ENCODE measurements at places on chromosomes 2 and 18.

- no peak for DNase-seq
Observed at GRCh38 chr2:138649571-138649970, 130.6 kb downstream of the NXPH2 start.

GRCh38 chr2:233446606-233447305 is 92.5 kb downstream of the DGKD start:
- DNase-seq = no peak

GRCh38 chr2:236895497-236895896 is 190.2 kb upstream of the COPS8 start:
- DNase-seq = no peak

GRCh38 chr2:46615555-46615954 is 136.2 kb downstream of the TMEM247 start:
- no peak for DNase-seq

- DNase-seq = no peak
Observed at GRCh38 chr2:122203523-122203922, 448.1 kb downstream of the TSN start.

GRCh38 chr2:215782295-215782694 is 231.1 kb downstream of the MREG start:
- no peak for DNase-seq

DNA sequence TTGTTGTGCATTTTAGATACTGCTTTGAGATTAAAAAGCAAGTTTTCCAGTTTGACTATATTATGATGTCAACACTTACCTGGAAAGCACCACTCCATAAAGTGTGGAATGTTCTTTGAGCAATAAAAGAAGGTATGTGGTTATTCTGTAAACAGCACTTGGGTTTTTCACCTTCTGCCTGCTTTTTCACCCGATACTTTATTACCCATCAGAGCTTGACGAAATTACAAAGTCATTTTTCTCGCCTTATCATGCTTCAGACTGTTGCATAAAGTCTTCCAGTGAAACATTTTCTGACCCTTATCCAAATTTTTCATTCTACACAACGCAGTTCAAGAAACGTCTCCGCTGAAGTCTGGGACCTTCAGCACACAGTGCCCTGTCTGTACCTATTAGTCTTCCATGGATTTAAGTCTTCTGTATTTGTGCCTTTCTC is 25.2 kb downstream of the CAB39 start:
- no peak for DNase-seq

DNA sequence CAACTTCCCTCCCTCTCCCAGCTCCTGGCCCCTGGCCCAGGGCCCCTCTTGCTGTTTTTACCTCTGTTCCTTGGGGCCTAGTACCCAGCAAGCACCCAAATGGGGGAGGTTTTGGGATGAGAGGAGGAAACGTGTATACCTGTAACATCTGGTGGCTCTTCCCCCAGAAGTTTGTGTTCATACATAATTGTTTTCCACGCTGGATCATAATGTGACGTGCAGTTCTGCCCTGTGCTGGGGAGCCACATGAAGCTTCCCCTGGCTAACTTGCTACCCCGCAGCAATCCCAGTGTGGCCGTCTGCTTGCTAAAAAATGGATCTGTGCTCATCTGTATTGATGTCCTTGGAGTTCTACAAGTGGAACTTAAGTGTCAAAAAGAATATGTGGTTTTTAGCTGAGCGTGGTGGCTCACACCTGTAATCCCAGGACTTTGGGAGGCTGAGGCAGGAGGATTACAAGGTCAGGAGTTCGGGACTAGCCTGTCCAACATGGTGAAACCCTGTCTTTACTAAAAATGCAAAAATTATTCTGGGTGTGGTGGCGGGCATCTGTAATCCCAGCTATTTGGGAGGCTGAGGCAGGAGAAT is 36.5 kb downstream of the ANO7 start:
- DNase-seq = no peak

- DNase-seq = no peak
Observed at GRCh38 chr2:64212346-64212745, 68.1 kb upstream of the PELI1 start.

DNA sequence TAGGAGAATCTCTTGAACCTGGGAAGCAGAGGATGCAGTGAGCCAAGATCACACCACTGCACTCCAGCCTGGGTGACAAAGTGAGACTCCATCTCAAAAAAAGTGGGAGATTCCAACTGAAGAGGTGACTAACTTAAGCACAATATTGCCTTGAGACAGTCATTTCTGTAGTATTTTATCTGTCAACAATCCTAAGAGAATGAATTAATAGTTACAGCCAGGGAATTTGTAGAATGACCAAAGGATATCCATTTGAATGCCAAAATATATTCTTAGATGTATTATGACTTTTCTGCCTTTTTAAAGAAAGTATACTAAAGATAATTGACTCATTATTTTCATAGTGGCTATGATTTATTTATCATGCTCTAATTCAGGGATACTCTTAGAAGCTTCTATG is 40.7 kb upstream of the CCDC150 start:
- DNase-seq = no peak

DNA sequence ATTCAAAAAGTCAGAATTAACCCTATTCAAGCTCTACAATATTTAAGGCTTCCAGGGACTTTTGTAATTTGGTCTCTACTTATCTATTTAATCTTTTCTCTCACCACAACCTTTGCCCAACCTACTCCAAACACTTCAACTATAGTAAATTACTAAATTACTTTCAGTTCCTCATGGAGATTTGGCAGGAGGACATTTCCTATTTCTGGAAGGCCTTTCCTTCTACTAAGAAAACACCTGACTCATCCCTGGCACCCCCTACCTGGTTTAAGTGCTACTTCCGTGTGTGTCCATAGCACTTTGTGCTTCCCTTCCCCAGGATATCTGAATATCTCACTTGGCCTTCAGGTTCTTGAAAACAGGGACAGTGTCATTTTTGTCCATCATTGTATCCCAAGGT is 96.3 kb downstream of the UPP2 start:
- DNase-seq = no peak

GRCh38 chr2:177852389-177852788 is 220.2 kb downstream of the PDE11A start:
- no peak for DNase-seq

DNA sequence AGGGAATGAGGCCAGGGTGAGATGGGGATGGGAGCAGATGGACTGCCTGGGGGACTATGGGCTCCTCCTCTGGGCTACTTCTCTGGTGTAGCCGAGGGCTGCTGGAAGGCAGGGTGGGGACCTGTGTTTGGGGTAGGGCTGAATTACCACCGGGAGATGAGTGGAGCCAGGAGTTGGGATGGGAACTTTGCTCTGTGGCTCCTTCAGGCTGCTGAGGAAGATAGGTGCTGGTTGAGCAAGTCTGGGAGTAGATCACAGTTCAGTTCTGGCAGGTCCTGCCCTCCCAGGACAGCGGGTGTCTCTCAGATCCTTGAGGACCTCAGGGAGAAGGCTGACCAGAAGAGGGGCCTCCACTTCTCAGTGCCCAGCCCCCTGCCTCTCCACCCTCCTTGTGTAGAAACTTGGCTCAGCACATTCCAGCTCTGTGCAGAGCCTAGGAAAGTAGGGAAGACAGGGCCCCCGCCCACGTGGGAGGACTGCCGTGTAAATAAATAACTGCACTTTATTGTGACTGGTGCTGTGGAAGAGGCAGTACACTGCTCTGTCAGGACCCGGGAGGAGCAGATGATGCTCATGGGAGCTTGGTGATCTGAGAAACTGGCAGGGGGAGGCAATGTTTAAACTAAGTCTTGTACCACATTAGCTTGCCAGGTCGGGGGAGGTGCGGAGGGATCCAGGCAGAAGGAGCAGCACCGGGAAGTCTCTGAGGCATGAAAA is 15.3 kb downstream of the TET3 start:
- no peak for DNase-seq

DNA sequence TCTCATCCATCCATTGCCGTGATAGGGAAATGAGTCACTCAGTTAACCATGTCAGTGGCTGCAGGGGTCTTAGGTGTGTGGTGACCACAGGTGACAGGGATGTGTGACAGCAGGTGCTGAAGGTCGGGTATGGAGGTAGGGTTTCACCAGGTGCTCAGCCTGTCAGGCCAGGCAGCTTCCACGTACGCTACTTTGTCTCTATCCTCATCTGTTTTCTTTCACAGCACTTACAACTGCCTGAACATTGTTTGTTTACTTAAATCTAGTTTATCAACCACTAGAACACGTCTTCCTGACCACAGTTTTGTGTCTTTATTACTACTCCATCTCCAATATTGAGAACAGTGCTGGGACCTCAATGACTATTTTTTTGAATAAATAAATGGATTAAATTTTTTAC is 11.4 kb upstream of the UXS1 start:
- no peak for DNase-seq

GRCh38 chr18:25494888-25495287 is 142.9 kb upstream of the ZNF521 start:
- no peak for DNase-seq

- no peak for DNase-seq
Observed at GRCh38 chr2:227889336-227889735, 17.9 kb downstream of the DAW1 start.

DNA sequence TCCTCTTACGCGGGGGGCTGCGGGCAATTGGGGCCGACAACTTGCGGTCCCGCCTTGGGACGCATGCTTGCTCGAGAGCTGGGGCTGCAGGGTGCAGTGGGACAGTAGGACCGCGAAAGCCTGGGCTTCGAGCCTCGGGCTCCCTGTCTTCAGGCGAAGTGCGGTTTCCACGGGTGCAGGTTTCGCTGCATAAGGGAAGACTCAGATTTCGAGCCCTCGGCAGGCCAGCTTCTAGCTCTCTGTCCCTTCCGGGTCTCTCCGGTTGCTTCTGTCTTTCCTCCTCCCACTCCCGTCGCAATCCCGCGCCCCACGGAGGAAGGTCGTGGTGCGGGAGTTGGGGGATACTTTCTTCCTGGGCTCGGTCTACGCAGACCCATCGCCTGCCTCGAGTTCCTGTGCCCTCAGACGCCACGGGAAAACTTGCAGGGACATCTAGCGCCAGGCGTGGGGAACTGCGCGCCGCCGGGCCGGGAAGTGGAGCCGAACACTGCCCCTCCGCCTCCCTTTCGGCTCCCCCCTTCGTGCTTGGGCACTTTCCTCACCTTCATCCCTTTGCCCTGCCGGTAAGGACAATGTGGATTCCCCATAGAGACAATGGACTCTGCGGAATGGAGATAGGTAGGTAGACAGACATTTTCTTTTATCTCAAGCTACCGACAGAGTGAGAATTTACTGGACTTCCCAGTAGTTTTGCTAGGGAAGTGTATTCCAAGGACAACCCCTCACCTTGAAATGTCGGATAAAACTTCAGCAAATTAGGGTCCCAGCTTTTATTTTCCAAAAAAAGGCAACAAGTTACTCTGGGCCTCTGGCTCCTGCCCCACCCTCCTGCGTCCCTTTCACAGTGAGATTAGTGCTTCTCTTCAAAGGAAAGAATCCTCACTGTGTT is 4.2 kb upstream of the HOXD13 start:
- peak; percentile 91 for DNase-seq

DNA sequence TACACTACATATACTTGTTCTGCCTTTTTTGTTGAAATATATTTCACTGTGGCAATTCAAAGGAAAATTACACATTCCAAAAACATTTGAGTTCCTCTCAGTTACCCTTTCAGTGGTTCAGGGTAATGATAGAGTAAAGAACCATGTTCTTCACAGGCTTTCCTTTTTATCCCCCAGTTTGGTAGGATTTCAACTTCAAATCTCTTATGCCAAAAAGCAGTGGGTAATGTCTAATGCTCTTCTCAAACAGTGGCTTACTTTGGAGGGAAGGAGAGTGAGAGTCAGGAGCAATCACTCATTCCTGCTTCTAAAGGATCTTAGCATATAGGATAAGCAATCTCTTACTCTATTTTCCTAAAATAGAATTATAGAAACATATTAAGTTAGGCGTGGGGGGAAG is 290.6 kb downstream of the ZEB2 start:
- DNase-seq = no peak

GRCh38 chr2:60316381-60317033 is 236.9 kb downstream of the BCL11A start:
- no peak for DNase-seq

DNA sequence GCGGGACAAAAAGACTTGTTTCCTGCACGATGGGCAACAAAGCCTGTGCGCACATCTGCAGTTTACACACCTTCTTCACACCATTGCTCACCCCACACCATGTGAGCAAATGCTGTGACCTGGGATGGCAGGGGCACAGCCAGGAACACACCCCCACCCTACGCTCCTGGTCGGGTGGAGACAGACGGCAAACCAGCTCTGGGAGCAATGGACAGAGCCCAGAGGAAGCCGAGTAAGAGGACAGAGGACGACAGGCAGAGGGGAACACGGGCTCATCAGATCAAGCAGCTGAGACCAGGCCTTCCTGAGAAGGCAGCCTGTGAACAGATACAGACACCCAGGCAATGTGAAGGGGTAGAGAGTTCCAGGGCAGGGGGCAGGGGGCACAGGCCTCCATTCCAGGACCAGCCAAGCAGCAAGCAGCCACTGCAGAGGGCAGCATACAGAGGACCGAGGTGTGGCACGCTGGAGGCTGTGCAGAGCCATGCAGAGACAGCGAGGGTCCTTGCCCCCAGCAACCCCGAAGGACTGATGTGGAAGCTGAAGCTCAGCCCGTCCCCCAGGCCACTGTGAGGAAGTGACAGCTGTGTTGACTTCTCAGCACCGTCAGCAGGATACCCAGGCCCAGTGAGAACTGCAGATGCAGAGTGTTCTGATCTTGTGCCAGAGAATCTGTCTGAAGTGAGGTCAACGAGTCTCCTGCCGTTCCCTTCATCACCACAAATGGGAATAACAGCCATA is 46.2 kb downstream of the PARD6G start:
- DNase-seq = no peak

GRCh38 chr18:13726972-13727331 is 479 bp downstream of the RNMT start:
- peak; percentile 88 for DNase-seq

DNA sequence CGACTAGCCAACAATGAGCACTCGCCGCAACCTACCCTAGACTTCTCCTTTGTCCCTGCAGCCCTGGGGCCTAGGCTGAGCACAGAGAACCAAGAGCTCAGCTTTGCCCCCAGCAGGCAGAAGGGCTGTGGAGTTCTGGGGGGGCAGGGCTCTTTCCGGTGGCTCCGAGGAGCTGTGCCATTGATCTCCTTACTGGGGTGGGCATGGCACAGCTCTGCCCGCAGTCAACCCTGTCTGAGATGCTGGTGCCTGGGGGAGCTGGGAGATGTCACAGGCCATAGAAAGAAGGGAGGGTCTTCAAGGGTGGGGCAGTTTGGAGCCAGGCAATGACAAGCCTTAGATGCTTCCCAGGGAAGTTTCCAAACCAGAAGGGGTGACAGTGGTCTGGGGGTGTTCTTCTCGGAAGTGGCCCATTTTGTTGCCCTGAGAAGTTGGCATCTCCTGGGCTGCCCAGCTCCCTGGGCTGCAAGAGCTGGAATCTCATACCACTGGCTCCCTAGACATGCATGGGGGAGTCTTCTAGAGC is 14.1 kb upstream of the GPR55 start:
- no peak for DNase-seq

GRCh38 chr2:135905679-135906078 is 29.4 kb upstream of the MCM6 start:
- no peak for DNase-seq

DNA sequence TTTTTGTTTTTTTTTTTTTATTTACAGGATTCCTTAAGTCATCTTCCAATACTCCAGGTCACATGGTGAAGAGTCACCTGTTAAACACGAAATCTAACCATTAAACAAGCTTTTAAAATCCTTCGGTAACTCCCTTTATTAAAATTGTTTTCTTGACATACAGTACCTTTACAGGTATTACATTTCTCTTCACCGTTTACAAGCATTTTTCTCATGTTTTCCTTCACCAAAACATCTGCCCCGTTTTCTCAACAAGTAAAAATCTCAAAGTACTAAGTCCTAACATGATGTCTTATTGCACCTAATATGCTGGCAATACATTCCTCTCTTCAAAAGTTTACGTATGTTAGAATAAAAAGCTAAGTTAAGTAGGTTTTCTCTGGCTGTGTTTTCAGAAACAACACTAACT is 1.1 kb downstream of the PUM2 start:
- no peak for DNase-seq

Data from upper lobe of left lung (tissue), 6 donors.